ENCODE measurements at places on chromosomes 12 and 14.

GRCh38 chr14:68926236-68926635 lies 52.9 kb downstream of the ACTN1 start:
- DNase-seq = no peak

DNA sequence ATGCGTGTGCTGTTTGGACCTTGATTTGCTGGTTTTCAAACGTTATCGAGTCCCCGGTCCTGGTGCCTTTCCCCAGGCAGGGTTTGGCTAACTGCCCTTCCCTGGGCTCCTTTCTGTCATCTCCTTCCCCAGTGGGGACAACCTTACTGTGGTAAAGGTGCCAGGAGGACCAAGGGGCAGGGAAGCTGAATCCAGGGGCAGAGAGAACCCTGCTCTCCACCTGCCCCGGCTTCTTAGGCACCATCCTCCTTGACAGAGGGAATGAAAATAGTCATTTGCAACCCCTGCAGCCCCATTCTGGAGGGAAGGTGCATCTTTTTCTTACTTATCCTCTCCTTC lies 5.0 kb downstream of the CEBPE start:
- DNase-seq = no peak

GRCh38 chr14:94728950-94729349 lies 41.0 kb downstream of the GSC start:
- DNase-seq = no peak

- DNase-seq = no peak
These were observed 56.7 kb downstream of the MYRFL start for GRCh38 chr12:69881771-69882170.

GRCh38 chr12:54272214-54272613 lies 7.7 kb downstream of the CBX5 start:
- no peak for DNase-seq

DNA sequence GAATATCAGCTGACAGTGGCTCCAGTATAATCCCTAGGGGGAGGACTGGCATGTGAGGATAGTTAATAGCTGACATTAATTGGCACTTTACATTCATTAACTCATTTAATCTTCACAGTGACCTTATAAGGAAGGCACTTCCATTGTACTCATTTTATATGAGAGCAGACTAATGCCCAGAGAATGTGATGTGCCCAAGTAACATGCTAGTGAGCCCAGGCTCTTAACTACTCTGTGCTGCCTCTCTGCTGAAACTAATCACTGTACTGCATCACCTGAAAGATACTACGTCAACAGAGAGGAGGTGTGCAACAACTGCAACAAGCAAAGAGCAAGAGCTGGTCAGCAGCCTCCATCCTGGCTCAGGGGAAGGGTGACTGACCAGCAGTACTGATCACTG lies 40.1 kb downstream of the GALNT4 start:
- no peak for DNase-seq

DNA sequence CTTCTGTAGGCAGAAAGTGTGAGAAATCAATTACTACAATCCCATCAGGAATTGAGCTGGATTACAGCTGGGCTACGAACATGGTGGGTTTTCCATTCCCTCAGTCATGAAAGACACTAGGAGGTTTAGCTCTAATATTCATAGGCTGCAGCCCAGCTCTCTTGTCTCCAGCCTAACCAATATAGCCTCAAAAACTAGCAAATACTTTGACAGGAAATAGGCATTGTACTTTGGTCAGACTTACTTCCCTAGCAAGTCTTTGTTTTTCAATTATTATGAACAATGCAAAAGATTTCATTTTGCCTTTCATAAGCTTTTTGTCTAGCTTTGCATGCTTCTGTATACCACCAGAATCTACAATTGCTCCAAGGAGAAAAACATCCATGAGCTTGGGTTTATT lies 296.2 kb downstream of the GPHN start:
- no peak for DNase-seq

- no peak for DNase-seq
These were observed 218.0 kb upstream of the RGS6 start for GRCh38 chr14:71714225-71714624.
